ENCODE measurements at places on chromosomes 12 and 14.

GRCh38 chr14:58870961-58871360 is 233.2 kb downstream of the DACT1 start:
- DNase-seq: no peak

DNA sequence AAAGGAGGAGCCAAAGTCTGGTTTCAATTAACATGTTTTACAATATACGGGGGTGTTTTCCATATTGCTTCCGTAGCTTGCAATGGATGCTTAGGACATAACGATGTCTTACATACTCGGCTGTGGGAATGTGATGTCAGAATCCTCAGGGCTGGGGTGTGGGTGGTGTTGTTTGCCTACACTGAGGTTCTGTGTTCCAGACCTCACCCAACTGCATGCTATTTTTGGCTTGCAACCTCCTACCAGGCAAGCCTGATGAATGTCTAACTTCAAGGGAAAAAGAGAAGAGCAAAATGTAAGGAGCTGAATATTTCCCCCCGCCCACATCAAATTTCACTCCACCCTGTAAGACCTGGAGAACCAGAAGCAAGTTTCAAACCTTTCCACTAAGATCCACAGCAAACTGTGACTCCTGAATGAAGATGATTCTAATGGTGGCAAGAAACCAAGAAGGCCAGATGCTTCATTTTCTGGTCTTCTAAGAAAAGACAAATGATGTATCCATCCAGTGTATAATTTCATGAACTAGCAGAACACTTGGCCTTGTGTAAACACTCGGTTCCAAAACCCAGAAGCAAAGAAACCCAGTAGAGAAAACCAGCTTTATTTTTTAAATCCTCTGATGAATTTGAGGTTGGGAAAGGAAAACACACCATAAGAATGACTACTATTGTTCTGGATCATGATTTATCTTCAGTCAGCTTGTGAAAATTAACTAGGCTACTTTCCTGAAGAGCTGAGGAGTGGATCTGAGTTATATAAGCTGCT is 227.9 kb downstream of the DACT1 start:
- DNase-seq: no peak

- DNase-seq: no peak
Measured at GRCh38 chr12:82848845-82849244, 162.1 kb downstream of the TMTC2 start.

GRCh38 chr12:106976668-106977067 is 10.3 kb downstream of the MTERF2 start:
- no peak for DNase-seq

- no peak for DNase-seq
Measured at GRCh38 chr12:12608557-12608957, 3.1 kb upstream of the CREBL2 start.

- no peak for DNase-seq
Measured at GRCh38 chr12:60240891-60241290, 645.1 kb downstream of the SLC16A7 start.

GRCh38 chr12:116885491-116885890 is 4.2 kb upstream of the HRK start:
- DNase-seq: no peak

DNA sequence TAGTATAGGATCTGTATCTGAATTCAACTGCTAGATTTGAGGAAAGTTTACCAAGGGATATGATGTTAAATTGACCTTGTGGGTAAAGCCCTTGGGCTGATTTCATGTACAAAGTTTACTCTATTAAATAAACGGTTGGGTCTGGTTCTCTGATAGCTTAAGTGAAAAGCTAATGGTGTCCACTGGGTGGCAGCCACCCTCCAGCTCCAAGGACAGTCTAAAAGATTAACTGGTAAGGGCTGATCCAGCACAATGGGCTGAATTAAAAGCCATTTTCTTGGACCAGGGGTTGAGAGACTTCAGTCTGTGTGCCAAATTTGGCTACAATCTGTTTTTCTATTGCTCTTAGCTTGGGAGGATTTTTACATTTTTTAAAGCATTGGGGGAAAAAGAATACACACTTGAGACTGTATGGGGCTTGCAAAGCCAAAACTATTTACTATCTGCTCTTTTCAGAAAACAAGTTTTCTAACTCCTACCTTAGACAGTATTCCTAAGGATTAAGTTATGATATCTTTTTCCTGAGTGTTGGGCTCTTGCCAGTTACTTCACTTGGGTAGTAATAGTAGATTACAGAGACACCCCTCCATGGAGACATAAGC is 116.5 kb downstream of the GPHN start:
- no peak for DNase-seq

DNA sequence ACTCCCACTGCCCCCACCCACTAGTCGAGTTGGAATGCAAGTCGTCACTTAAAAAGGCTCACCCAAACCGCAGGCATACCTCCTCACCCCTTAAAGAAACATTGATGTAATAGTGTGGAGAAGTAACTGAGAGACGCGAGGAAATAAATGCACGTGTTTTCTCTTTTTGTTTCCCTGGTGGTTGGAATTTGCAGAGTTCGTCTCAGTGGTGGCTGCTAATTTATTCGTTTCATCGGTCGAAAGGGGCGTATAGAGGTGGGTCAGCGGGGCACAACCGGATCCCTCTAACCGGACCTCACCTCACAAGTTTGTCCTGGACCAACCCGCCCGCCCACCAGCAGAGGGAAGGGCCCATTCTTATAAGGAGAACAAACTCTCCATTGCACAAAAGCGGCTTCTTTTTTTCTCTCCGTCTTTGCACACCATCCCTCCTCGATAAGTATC is 5.0 kb upstream of the NPAS3 start:
- DNase-seq: no peak

GRCh38 chr14:72633551-72633950 is 260.4 kb downstream of the DPF3 start:
- no peak for DNase-seq

GRCh38 chr12:80917651-80918050 is 20.1 kb downstream of the LIN7A start:
- DNase-seq: no peak

DNA sequence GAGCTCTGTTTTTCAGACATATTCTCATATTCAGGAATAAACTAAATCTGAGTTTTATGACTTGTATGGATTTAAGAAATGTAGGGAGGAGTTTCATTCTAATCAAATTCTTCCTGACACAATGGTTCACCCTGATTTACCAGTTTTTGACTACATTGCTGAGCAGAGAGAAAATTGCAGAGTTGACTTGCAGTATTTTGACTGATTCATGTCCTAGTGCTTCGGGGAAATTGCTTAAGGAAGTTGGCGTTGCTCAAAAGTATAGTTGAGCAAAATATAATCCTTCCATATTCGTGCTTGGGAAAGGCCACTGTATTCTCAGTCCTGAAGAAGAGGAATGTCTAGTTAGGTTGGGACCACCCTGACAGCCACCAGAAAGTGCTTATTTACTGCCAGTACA is 1.3 kb upstream of the TWF1 start:
- no peak for DNase-seq

GRCh38 chr12:19434538-19434937 is 4.8 kb upstream of the AEBP2 start:
- DNase-seq: no peak

DNA sequence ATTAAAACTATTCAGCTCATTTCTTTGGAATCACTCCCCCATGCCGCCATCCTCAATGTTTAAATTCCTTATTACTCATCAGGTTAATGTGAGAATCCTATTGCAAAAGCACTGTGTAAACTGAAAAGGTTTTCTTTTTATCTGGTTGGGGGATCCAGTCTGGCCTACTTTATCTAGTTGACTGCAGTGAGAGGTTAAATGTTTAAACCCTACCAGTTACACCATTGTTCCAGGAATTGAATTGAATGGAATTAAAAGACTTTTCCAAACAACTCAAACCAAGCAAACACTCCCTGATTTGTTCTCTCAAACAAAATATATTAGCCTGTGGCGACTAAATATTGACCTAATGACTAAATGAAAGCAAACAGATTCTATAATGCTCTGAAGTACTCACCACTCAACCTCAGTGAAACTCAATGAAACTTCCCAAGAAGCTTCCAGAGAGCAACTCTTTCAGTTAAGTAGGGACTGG is 100.5 kb downstream of the VEZT start:
- DNase-seq: no peak

DNA sequence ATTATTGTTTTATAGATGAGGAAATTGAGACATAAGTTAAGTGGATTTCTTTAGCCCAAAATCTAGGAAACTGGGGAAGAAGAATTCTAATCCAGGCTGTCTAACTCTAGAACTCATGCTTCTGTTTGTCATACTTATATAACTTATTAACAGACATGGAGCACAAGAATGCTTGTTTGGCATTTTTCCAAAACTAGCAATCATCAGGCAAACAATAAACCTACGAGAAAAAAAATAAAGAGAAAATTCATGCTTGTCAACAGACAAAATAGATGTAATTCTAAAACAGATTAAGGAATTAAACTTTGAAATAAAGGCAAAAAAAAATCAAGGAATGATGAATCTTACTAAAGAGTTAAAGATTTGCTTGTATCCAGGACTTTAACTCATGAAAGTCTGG is 103.1 kb downstream of the METTL25 start:
- DNase-seq: no peak

DNA sequence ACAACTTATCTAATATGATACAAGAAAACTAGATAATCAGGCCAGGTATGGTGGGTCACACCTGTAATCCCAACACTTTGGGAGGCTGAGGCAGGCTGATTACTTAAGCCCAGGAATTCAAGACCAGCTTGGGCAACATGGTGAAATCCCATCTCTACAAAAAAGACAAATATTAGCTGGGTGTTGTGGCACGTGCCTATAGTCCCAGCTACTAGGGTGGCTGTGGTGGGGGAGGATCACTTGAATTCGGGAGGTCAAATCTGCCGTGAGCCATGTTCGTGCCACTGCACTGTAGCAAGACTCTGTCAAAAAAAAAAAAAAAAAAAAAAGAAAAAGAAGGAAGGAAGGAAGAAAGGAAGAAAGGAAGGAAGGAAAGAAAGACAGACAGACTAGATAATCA is 27.0 kb downstream of the ZCRB1 start:
- DNase-seq: no peak

DNA sequence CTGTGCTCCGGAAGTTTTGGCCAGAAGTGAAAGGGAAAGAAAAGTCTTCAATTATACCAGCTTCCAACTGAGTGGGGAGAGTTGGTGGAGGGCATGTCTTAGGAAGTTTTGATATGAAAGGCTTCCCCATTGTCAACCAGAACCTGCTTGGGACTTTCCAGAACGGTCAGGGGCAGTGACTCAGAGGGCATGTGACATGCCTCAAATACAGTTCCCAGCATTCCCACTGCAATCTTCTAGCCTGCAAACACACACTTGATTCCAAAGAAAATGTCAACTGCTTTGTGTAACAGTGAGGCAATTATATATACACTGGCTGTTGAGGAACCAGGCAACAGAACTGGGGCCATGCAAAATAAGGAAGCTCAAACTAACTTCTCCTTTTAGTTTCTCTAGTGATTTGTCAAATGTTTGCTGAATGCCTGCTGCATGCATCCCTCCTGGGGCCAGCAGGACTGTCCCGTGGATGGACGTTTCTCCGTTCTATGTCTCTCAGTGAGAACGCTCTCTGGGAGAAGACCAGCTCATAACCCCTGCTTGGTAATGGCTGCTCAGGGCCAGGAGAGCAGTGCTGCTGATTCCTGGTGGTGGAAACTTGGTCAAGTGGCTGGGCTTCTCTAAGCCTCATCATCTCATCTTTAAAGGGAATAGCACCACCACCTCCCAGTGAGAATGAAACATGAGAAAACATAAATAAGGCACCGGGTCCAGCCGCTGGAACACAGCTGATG is 18.3 kb downstream of the SLC25A47 start:
- no peak for DNase-seq
